ENCODE measurements at places on chromosomes 4 and X. TPM values are rescaled to one million over a fixed set of nuclear protein-coding genes. Genes with fewer than 3 reads are reported as not detected.

The CFAP47 gene
- total RNA-seq, result 0.78 TPM

GRCh38 chrX:136967966-136968365 is 65.8 kb downstream of the GPR101 start:
- H3K27me3 ChIP-seq, result no peaks in the 10 kb centered on the region
- no peak overlapping the region for H3K27ac ChIP-seq
- no peaks in the 10 kb centered on the region for H3K36me3 ChIP-seq
- H3K4me3 ChIP-seq, result no peak overlapping the region

The HAND2 gene
- total RNA-seq, result 11.4 TPM

DNA sequence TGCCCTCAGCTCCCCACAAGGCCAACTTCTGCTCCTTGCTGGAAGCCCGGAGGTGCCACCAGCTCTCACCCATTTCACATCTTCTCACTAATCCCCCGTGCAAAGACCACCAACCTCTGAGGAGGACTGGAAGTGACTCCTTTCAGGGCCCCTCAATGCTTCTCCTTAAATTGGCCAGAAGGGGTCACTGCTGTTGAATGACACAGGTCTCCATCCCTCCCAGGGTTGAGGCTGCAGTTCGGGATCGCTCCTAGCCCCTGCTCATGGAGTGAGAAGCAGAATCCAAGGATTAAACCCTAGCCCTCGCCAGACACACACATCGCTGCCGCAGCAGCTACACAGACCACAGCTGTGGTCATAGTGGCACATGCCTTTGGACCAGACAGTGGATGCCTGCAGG is 279.5 kb upstream of the TAPT1 start:
- no peak overlapping the region for H3K4me3 ChIP-seq
- no peaks in the 10 kb centered on the region for H3K27me3 ChIP-seq
- DNase-seq, result no peak
- no peaks in the 10 kb centered on the region for H3K4me1 ChIP-seq
- no peak overlapping the region for H3K27ac ChIP-seq

DNA sequence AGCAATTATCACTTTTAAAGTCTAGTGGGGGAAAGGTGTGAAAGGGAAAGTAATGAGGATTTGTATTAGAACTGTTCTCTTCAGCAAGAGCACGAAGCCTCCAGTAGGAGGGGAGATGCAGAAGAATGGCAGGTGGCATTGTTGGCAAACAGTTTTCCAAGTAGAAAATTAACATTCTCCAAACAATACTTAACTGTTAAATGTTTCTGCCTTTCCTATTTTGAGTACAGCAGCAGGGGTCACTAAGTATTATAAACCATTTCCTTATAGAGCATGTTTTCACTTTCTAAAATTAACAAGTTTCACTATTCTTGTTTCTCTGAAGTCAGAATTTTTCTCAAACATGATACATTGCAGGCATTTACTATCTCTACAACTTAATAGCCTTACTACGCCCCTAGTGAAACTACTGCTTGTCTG is 58.7 kb downstream of the LEF1 start:
- no peak overlapping the region for H3K4me3 ChIP-seq
- H3K4me1 ChIP-seq, result peaks cover 4% of the 10 kb centered on the region
- no peaks in the 10 kb centered on the region for H3K27me3 ChIP-seq
- no peak overlapping the region for H3K27ac ChIP-seq

The USP17L5 gene
- total RNA-seq, result not detected

GRCh38 chr4:83548151-83548905 is 12.4 kb downstream of the GPAT3 start:
- H3K27me3 ChIP-seq, result no peaks in the 10 kb centered on the region

GRCh38 chr4:8008391-8008790 is 68.7 kb upstream of the AFAP1 start:
- no peaks in the 10 kb centered on the region for H3K36me3 ChIP-seq
- DNase-seq, result no peak
- H3K4me1 ChIP-seq, result no peaks in the 10 kb centered on the region
- no peak overlapping the region for H3K4me3 ChIP-seq

- H3K27ac ChIP-seq, result no peak overlapping the region
- H3K27me3 ChIP-seq, result no peaks in the 10 kb centered on the region
- no peaks in the 10 kb centered on the region for H3K4me1 ChIP-seq
Measured at GRCh38 chr4:94332983-94333590, 9.5 kb downstream of the HPGDS start.

The AMTN gene
- total RNA-seq, result not detected
